ENCODE measurements at places on chromosomes 11 and 22.

- DNase-seq: no peak
Measured at GRCh38 chr11:95699631-95700470, 89.7 kb downstream of the FAM76B start.

GRCh38 chr11:45043755-45044475 lies 93.2 kb upstream of the TP53I11 start:
- no peak for DNase-seq

GRCh38 chr22:32836280-32837123 lies 35.0 kb downstream of the TIMP3 start:
- no peak for DNase-seq

DNA sequence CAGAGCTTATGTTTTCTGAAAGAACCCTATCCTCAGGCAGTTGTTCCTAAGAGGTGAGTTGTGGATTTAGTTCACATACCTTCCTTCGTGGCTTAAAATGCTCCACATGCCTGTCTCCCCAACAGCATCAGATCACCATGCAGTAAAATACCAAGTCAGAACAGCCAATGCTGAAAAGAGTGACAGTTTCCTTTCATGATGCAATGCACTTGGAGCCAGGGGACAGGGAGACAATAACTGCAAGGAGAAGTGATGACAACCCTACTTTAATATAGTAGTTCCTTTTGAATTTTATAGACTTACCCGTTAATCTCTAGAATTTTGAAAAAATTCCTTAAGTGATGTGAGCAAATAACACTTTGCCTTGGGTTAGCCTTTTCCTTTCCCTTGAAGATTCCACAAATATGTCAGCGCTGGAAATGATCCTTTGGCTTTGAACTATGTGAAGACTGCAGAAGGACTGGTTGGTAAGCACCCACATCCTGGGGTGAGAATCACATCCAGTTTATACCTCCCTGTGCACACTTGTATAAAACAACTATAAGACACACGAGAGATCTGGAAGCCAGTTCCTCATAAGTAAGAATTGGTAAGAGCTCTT lies 71.2 kb downstream of the PIWIL4 start:
- DNase-seq: no peak
